NCI-H524 (cell line): ENCODE measurements at places on chromosomes 11 and 22.

DNA sequence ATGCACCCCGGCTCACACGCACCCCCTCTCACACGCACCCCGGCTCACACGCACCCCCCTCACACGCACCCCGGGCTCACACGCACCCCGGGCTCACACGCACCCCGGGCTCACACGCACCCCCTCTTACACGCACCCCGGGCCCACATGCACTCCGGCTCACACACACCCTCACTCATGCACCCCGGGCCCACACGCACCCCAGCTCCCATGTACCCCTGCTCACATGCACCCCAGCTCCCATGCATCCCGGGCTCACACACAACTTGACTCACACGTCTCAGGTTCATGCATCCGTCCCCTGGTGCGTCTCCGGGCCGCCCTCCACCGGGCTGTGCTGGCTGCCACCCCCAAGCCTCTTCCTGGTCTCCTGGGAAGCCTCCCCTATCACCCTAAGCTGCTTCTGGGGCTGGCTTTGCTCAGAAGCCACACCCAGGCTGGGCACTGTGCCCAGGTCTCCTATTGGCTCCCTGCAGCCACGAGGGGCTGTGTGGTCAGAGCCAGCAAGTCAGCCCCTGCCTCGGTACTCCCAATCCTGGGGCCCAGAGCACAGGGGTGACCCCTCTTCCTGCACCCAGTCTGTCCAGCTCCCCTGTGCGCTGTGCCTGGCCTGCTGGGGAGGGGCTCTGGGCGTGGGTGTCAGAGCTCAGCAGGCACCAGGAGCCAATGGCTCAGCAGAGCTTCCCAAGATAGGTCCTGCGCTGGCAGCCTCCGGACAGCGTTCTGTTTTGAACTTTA lies 16.9 kb downstream of the TSPAN4 start:
- peak; percentile 83 for DNase-seq

GRCh38 chr11:72241291-72241781 lies 2.6 kb downstream of the PHOX2A start:
- DNase-seq = no peak

DNA sequence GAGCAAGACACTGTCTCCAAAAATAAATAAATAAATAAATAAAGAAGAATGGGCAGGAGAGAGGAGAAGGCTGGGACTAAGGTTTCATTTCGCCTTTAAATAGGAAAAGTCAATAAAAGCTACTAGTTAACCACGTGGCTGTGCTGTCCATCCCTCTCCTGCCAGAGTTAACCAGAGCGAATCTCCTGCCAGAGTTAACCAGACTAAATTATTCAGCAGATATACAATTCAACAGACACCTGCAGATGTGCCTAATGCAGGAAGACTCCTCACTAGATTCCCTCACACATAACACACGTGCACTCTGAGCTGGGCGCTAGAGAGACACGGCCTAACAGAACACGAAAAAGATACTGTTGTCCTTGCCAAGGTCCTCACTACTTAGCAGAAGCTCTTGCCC lies 156.1 kb downstream of the IGLL1 start:
- DNase-seq = no peak

- no peak for DNase-seq
Measured at GRCh38 chr22:47247579-47248240, 485.3 kb downstream of the TBC1D22A start.

DNA sequence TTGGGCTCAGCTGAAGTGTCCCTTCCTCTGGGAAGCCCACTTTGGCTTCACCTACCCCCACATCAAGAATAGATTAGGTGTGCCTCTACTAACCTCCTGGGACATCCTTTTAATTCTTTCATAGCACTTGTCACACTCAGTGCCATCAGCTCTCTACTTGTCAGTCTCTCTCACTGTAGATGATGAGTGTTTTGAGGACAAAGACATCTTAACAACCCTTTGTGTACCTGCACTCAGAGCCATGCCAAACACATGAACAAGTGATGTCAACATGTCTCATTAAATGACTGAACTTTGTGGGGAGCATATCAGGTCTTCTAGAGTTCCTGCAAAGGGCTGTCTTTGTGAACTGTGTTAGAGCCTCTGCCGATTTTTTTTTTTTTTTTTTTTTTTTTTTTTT lies 87.0 kb upstream of the AMOTL1 start:
- no peak for DNase-seq

DNA sequence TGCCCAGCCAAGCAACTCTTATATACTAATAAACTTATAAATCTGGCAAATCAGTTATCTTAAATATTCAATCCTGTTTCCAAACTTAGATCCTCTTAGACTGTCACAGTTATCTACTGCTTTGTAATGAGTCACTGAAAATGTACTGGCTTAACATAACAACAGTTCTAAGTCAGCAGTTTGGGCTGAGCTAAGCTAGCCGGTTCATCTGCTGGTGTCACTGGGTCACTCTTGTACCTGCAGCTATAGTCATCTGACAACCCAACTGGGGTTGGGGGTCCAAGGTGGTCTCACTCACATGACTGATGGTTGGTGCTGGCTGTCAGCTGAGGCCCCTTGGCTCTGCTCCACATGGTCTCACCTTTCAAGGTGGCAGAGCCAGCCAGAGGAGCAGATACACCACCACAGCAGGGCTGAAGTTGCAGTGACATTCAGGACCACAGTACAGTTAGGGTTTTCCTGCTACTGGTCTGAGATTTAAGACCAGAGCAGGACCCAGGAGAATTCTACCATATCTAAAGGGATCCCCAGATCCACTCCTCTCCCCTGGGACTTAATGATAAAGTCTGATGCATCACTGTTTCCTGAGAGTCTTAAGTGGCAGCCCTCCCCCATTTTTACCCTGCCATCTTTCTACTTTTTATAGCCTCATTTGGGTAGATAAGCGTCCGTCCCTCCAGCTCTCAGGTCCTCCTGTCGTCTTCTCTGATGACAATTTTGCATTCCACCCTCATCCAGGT lies 7.9 kb upstream of the MACROD1 start:
- DNase-seq = no peak

GRCh38 chr22:25574736-25575135 lies 10.3 kb downstream of the GRK3 start:
- no peak for DNase-seq

DNA sequence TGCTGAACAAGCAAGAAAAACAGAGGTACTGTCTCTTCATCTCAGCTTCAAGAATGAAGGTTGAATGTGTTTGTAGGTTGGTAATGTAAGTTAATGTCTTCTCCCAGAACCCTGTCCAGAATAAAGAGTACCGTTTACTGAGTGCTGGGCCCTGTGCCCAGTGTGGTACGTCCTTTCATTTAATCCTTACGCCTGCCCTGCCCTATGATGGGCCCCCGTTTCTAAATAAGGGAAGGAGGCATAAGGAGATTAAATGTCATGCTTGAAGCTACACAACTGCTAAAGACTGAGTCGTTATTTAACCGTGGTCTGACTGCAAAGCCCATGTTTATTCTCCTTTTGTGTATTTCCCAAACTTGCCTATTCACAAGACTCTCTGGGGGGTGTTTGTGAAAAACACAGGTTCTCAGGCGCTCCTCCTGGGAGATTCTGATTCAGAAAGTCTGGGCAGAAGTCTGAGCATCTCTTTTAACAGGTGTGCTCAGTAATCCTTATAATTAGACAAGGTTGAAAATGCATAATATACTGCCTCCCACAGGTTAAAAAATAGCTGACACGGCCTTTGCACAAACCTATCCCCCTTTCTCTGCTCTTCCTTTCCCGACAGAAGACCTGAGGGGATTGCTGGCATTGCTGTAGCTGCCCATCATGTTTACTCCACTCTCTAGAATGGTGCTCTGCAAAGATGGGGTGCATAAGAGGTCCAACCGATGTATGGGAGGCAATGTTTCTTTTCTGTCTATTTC lies 56.3 kb upstream of the ZBTB44 start:
- no peak for DNase-seq

DNA sequence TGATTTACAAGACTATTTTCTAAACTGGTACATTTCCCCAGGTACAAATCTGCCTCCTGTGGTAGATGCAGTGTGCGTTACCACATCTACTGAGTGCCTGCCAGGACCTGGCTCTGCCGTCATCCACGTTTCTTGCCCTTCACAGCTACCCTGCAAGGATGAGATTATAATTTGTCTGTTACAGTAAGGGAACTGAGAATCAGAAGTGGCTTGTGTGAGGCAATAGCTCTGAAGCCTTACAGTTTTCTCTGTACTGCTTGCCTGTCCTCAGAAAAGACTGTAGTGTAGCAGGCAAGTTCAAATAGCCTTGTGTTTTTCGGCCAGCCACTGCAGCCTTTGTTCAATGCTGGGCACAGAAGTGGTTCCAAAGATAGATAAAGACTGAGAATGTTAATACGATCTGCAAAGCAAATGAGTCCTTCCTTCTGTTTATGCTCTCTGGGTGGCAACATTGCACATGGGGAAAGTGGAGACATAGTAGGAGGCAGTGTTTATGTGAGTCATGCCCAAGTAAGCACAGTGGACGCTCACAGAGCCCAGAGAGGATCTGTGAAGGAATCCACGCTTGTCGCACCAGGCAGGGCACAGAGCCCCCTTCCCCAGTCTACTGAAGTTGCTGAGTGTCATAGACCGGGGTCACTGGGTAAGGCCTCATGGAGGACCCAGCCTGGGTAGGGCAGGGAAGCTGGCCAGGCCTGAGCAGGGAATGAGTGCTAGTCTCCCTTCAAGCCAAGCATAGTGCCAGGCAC lies 49.1 kb downstream of the MICAL2 start:
- no peak for DNase-seq

DNA sequence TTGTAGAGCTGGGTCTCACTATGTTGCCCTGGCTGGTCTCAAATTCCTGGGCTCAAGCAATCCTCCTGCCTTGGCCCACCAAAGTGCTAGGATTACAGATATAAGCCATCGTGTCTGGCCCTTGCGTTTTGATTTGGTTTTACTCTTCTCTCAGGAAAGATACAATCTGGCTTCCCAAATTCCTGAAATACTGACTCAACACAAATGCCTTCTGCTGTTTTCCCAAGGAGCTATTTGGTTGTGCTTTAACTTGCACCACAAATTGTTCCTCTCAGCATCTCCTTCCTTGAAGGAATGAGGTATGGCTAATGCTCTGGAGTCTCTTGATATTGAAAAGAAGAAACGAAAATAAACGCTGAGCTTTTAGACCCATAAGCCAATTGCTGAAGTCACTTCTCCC lies 110.0 kb upstream of the PAX6 start:
- no peak for DNase-seq

DNA sequence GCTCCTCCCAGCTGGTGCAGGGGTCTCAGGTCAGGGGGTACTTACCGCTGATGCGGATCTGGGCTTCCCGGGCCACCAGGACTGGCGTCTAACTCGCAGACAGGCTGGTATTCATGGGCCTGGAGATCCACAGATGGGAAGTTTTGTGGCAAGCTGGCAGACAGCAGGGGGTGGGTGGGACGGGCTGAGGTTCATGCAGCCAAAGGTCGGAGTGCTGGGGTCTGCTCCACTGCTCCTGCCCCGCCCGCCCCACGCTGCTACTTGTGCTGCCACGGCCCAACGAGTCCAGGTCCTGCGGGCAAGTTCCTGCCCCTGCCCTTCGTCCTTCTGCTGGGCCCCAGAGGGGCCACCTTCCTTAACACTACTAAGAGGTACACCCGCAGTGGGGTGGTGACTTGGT lies 3.1 kb downstream of the ACY3 start:
- DNase-seq = no peak

DNA sequence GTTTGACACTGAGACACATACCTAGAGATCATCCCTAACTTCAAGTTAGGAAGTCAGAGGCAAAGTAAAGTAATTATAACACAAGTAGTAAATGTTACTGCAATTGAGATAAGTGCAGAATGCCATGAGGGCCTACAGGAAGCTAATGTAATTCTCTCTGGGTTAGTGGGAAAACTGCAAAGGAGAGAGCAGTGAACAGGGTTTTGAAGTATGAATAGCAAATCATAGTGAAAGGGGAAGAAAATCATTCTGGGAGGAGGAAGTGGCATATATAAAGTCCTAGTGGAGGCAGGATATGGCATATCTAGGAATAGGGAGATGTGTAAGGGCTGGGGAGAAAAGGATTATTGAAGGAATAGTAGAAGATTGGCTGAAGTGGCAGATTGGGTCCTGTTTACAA lies 27.9 kb downstream of the RNF169 start:
- no peak for DNase-seq

- no peak for DNase-seq
Measured at GRCh38 chr22:39727541-39727940, 157.0 kb downstream of the CACNA1I start.

DNA sequence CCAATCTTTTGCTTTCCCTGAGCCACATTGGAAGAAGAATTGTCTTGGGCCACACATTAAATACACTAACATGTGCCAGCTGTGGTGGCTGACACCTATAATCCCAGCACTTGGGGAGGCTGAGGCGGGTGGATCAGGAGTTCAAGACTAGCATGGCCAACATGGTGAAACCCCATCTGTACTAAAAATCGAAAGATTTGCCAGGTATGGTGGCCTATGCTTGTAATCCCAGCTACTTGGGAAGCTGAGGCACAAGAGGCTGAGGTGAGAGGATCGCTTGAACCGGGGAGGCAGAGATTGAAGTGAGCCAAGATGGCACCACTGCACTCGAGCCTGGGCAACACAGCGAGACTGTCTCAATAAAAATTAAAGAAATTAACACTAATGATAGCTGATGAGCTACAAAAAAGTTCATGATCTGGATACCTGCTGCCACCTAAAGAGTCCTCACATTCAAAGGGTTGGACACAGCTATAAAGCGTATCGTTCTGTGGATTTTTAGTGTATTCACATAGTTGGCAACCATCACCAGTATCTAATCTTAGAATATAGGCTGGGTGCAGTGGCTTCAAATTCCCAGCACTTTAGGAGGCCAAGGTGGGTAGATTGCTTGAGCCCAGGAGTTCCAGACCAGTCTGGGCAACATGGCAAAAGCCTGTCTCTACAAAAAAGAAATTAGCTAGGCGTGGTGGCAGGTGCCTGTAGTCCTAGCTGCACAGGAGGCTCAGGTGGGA lies 3.4 kb upstream of the LDHC start:
- peak; percentile 54 for DNase-seq

DNA sequence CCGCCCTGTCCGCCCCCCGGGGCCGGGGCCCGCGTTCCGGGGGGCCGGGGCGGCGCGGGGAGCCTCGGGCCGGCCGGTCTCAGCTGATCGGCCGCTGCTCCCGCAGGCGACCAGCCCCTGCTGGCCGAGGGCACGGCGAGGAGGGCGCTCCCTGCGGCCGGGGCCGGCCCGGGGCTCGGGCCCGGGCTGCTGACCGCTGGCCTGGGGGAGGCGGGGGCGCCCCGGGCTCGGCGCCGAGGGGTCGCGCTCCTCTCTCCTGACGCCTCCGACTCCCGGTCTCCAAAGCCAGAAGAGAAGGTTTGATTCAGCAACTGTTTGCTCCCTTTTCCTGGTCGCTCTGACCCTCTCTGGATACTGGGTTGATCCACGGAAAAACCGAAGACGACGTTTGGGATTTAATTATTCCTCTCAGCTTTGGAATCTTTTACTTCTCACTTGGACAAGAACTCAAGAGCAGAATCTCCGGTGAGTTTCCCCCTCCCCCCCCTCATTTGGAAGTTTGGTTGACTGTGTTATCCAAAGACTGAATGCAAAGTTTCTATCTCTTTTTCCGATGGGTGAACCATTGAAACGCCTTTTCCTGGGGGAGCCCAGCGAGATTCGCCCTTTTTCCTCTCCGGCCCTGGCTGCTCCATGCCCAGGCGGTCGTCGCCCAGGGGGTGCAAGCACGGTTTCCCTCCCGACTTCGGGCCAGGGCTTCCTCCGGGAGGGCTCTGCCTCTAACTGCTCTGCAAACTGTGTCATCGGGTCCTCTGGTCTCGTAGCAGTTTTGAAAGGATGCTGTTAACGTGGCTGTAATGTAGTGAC lies 725 bp downstream of the KDM2A start:
- peak; percentile 20 for DNase-seq
